Caco-2 (cell line): ENCODE measurements at places on chromosomes 3 and 15.

- peak; percentile 54 for DNase-seq
These were observed 17.2 kb upstream of the PRICKLE2 start for GRCh38 chr3:64242435-64242834.

DNA sequence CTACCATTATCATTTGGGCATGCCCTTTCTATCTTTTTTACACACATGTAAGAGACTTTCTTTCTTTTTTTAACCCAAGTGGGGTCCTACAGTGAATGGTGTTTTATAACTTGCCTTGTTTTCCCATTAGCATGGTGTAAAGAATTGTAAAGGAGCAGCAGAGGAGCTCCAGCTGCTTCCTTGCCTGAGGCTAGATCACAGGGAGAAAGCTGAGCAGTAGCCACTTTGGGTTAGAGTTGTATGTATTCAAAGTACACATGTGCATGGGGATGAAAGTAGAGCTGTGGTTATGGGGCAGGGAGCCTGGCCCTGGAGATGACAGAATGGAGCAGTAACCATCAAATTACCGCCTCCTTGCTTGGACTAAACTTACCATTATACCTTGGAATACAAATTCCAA lies 231.1 kb upstream of the PDZRN3 start:
- DNase-seq: no peak

GRCh38 chr3:81985996-81986723 lies 224.7 kb upstream of the GBE1 start:
- DNase-seq: no peak

GRCh38 chr3:186298876-186299275 lies 63.2 kb downstream of the DGKG start:
- DNase-seq: no peak

GRCh38 chr3:58651276-58651675 lies 15.3 kb downstream of the FAM3D start:
- no peak for DNase-seq

GRCh38 chr15:57144448-57144847 lies 226.0 kb downstream of the TCF12 start:
- no peak for DNase-seq

DNA sequence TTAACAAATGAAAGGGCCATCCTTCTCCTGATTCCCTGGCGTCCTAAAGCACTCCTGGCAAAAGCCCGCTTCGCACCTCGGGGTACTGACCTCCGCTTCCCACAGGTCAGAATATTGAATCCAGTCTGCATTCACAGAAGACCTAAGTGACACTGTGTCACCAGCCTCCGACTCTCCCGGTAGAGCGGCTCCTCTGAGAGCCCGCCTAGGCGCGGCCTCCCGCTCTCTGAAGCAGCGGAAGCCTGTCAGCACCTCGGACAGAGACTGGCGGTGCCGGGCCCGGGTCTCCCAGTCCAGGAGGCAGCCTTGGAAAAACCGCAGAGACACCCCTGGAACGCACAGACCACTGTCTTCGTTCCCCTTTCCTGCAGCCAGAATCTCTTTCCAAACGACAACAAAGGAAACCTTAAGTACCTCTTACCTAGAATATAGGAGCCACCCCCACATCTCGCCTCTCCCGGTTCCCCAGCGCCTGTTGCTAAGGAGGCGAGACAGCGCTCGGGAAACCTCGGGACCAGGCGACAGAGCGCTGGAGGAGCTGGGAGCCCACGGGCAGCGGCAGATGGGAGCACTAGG lies 1.2 kb downstream of the GABRB3 start:
- no peak for DNase-seq

DNA sequence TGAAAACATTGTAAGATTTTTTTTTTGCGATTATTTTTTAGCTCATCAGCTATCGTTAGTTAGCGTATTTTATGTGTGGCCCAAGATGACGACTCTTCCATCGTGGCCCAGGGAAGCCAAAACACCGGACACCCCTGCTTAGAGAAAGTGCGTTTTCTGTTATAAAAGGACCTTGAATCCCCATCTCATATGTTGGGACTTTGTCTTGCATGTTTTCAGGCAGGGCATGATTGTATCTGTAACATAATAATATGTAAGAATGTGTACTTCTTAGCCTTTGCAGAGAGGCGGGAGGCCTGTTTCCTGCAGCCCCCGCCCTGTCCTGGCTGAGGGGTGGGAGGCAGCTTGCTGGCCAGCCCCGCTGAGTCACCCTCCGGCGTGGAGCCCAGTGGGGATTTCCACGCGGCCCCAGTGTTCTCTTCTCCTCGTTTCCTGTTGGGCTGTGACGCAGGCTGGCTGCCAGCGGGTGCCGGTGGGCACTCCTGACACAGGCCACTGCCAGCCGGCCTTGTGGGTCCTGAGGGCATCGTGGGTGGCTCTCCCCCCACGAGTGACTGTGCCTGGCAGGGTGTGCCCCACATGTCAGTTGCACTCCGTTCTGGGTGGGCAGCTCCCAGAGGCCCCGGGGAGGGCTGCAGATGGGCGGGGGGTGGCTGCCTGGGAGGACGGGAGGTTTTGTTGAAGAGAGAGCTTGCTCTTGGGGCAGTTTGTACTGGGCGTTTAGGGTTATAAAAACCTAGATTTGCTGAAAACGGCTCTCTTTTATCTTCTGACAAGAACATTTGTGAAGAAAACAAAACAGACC lies 55.6 kb downstream of the SMAD3 start:
- no peak for DNase-seq

DNA sequence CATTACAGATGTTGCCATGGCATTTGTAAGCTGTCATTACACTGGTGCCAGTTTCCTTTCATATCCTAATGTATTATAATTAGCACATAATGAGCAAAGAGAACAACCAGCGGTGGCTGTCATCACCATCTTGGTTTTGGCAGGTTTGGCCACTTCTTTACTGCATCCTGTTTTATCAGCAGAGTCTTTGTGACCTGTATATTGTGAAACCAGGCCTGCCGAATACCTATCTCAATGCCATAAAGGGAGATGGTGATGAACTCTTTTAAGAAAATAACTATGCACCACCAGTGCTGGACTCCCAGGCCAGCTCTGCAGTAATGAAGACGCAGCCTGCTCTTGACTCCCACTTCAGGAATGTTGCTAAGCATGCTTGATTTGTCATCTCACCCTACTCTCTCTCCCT lies 458.1 kb upstream of the NR2F2 start:
- DNase-seq: peak; percentile 44

- DNase-seq: no peak
These were observed 107.3 kb downstream of the MINAR1 start for GRCh38 chr15:79539401-79539800.

GRCh38 chr15:77837649-77838025 lies 204.9 kb upstream of the LINGO1 start:
- DNase-seq: no peak

DNA sequence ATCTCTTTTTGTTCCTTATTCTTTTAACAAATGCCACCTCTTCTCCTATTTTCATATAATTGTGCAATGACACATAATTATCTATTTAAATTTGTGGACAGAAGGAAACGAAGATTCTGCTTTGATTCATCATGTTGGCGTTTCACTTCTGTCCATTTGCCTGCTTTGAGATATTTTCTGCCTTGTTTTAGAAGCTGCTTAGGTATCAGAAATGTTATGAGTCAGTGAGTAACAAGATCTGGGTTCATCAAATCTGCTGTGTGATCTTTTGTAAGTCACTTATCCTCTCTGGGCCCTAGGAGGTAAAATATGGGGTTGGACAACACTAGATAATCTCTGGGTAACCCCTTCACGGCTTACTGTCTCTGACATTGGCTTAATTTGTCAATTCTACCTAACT lies 7.3 kb upstream of the MINDY4B start:
- DNase-seq: no peak

DNA sequence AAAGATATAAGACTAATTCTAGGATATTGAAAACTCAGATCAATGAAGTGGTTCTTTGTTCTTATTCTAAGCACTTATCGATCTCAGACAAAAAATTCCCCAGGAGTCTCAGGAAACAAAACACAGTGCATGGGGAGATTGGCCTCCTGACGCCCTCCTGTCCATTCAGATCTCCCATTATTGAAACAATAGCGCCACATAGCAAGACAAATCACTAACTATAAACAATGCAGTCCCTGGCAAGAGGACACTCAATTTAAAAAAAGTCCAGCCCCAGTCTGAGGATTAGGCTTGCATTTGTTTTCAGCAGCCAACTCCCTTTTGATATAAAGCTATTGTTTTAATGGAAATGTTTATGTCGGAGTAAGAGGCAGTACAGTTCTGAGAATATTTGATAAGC lies 528.2 kb downstream of the GABRG3 start:
- DNase-seq: no peak

GRCh38 chr3:51970606-51971300 lies 3.1 kb downstream of the ABHD14B start:
- no peak for DNase-seq

GRCh38 chr15:44163370-44163769 lies 31.7 kb downstream of the FRMD5 start:
- DNase-seq: no peak

GRCh38 chr3:62036726-62037125 lies 336.6 kb downstream of the FEZF2 start:
- DNase-seq: no peak

DNA sequence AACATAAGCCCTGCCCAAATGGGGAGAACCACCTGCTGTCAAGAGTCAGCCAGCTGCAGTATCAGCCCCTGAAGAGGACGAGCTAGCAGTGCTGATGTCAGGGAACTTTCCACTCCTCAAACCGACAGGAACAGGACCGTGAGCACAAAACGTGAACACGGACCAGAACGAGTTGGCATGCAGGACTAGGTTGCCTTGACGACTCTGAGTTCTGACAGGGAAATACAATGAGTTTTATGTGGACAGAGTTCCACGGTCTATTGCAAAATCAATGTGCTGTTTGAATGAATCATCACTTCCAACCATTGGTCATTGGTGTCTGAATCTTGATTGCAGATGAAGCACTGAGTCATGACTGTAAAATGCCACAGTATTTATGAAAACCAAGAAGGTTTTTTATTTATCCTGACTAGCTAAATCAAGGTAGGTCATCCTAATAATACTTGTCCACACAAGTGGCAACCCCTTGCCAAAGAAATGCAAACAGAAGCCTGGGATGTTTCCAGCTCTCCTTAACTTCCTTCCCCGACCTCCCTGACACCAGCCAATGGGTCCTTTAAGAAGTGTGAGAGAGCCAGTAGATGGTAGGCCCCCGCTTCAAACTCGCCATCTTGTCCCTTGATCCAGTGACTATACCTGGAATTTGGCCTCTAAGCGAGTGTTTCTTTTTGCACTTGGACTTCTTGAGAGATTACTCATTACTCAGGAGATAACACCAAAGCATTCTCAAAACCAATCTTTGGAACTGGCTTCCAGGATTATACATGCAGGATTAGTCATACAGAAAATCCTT lies 119.6 kb downstream of the ASB7 start:
- peak; percentile 79 for DNase-seq

GRCh38 chr15:22839046-22839695 lies 705 bp downstream of the NIPA2 start:
- DNase-seq: no peak

DNA sequence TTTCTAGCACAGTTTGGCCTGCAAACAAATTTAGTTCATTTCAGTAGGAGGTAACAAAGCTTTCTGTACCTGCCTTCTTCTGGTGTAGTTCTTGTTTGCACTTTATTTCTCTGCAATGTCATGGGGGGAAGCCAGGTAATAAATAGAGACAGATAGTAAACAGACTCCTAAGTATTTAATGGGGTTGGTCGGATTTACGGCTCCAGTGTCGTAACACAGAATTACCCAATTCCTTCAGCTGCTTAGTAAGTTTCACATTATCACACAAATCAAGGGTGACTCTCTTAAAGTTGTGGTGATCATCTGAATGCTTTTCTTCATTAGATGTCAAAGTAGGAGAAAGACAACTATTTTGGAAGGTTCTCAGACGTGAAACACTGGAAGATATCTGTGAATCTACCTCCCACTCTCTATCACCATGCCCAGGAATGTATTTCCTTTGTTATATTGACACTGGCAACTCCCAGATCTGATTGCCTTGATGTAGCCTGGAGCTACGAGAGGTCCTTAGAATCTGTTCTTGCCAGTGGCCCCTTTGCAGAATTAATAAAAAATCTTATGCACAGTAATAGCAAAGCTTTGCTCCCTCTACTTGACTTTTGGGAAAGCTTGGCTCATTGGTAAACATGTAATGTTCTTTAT lies 25.0 kb upstream of the TMC3 start:
- peak; percentile 27 for DNase-seq

- no peak for DNase-seq
These were observed 259.1 kb downstream of the PTPRG start for GRCh38 chr3:61820306-61820992.

- DNase-seq: peak; percentile 69
These were observed 5.6 kb downstream of the PRTG start for GRCh38 chr15:55737373-55737772.

DNA sequence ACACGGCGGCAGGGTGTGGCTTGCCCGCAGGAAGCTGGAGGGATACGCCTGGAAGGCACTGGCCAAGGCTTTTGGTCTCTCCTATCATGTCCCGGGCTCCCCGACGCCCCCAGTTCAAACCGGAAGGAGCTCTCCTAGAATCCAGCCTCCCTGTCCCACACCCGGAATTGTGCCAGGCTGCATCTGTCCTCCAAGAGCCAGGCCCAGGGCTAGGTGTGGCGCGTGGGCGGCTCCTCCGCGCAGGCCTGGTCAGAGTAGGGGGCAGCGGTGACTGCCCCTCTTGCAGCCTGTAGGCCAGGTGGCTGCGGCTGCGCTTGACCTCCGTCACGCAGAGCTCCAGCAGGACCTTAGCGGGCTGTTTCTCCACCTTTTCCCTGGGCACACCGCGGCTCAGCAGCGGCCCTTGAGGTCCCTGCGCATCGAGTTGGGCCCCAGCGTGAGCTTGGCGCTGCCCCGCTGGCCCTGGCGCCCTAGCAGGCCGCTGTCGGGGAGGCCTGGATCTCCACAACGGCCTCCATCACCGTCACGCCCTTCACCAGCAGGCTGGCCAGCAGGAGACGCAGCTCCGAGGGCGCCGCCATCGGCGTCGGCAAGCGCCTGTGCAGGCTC lies 15.9 kb upstream of the SIAH2 start:
- no peak for DNase-seq
